Activated CD8-positive, alpha-beta T cell treated with anti-CD3 and anti-CD28 coated beads for 36 hours (primary cell): ENCODE measurements at places on chromosomes 6 and 20. TPM values are rescaled to one million over a fixed set of nuclear protein-coding genes. Genes with fewer than 3 reads are reported as not detected.

The FANCE gene
- total RNA-seq = 19.4 TPM

The ARMC2 gene
- total RNA-seq = 4.6 TPM

The PPP1R3G gene
- total RNA-seq = 0.16 TPM

GRCh38 chr6:37631295-37631694, 66.4 kb downstream of the MDGA1 start:
- no peak for DNase-seq

The UNC5CL gene
- total RNA-seq = 2.3 TPM

- no peak for DNase-seq
Measured at GRCh38 chr20:61437280-61438206, 185.5 kb downstream of the CDH4 start.

The NINL gene
- 4.1 TPM for total RNA-seq

DNA sequence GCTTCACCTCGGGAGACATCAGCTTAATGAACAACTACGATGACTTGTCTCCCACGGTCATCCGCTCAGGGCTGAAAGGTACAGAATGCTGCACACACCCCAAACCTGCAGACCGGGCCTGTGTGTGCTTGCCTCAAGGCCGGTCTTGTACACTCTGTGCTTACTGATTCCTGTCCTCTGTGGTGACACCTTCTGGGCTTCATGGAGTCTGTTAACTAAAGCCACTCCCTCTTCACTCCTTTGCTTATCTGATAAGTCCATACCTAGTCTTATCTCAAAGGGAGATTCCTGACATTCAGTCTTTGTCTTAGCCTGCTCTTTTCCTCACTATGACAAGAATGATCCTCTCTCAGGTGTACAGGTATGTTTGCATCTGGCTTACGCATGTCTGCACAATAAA, 107.7 kb upstream of the TMEM181 start:
- DNase-seq = no peak

- peak; percentile 35 for DNase-seq
Measured at GRCh38 chr6:96391776-96392360, 129.7 kb upstream of the UFL1 start.

DNA sequence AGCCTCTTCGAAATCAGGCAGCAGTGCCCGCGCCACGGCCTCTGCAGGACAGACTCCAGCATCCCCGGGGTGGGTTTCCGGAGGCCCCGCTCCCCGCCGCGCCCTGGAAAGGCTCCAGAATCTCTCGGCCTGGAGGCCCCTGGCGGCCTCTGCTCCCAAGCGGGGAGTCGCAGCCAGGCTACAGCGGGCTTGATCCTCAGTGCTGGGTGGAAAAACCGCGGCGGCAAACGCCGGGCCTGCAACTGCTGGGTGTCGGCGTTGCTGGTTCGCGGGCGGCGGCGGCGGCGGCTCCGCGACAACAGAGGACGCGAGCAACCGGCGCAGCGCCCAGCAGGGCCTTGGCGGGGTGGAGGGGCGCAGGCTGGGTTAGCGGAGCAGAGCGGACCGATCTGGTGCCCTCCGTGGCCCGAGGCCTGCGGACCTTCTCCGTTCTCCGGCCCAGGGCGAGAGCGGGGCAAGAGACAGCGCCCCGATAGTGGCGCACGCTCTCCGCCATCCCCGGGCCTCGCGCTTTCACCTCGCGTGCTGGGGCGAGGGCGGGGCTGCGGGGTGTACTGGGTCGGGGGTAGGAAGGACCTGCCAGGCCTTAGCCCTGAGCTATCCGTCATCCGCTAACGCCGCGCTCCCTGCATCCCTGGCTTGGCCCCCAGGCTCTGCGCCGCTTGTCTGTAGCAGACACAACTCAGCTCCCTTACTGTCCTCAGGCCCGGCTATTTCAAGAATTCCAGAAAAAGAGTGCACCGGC, 3.4 kb upstream of the ZNF292 start:
- DNase-seq = peak; percentile 78

The MROH8 gene
- total RNA-seq = 2.1 TPM

DNA sequence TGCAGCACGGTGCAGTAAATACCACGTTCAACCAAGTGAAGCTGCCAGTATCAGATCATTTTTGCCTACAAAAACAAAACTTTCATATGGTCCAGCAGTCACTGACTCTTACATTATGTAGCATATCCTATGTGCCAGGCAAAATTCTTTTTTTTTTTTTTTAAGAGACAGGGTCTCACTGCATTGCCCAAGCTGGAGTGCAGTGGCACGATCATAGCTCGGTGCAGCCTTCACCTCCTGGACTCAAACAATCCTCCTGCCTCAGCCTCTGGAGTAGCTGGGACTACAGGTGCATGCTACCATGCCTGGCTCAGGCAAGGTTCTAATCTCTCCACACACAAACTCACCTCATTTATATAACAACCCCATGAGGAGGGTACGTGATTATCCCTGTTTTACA, 208.6 kb upstream of the JARID2 start:
- no peak for DNase-seq

DNA sequence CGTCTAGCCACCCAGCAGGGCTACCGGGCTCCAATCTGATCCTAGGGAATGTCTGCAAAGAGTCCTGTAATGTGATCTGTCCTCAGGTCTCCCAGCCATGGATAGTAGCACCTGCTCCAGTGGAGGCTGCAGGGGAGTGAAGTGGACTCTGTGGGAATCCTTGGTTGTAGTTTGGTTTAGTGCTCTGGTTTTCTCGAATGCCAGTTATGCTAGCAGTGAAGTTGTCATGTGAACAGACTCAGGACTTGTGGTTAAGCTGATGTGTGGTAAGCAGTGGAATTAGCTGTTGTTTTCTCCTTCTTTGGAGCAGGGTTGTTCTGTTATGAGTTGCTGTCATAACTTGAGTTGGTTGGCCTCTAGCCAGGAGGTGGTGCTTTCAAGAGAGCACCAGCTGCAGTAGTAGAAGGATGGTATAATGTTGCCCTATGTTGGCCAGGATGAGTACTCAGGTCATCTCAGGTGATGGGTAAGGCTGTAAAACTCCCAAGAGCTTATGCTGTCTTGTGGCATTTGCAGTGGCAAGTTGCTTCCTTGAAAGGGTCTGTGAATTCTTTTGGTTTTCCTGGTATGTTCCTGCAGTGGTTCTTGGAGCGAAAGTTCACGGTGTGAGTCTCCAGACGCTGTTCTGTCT, 390.2 kb downstream of the UTRN start:
- DNase-seq = peak; percentile 66

The NSFL1C gene
- 67.9 TPM for total RNA-seq

The POU3F2 gene
- total RNA-seq = not detected

The SLC32A1 gene
- not detected for total RNA-seq

The ZNF343 gene
- 8.5 TPM for total RNA-seq

DNA sequence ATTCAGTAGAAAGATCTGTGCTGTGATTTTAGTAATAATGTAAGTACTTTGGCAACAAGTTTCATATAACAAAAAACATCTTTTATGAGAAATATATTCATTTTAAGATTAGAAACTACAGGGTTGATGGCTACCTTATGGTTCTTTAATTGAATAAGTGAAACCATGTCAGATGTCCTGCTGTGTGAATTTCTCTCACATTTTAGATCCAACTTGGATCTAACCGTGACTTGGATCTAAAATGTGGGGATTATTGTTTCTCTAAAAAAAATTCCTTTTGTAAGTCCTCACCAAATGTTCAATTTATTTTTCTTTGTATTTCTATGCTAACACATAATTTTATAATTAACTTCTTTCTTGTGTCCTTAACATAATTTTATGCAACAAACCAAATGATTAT, 30.4 kb downstream of the ZC2HC1B start:
- DNase-seq = no peak

DNA sequence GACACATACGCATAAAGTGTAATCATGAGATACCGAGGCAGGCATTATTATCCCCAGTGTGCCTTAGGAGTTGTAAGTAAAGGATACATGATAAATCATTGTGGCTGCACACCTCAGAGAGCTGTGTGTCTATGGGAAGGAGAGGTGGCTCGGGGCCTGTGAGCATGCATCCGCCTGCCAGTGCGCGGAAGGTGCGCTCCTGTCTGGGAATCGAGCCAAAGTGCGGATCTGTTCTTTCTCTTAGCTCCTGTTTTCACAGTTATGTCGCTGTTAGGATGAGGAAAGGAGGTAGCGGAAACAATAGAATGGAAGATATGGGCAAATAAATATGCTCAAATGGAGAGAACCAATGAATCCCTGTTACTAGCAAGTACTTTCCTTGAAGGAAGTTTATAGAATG, 98.0 kb downstream of the ANKRD6 start:
- DNase-seq = no peak

The DEFB127 gene
- total RNA-seq = not detected

GRCh38 chr6:149016716-149017115, 269.9 kb downstream of the UST start:
- DNase-seq = no peak

GRCh38 chr6:148311966-148312669, 30.5 kb upstream of the SASH1 start:
- no peak for DNase-seq

DNA sequence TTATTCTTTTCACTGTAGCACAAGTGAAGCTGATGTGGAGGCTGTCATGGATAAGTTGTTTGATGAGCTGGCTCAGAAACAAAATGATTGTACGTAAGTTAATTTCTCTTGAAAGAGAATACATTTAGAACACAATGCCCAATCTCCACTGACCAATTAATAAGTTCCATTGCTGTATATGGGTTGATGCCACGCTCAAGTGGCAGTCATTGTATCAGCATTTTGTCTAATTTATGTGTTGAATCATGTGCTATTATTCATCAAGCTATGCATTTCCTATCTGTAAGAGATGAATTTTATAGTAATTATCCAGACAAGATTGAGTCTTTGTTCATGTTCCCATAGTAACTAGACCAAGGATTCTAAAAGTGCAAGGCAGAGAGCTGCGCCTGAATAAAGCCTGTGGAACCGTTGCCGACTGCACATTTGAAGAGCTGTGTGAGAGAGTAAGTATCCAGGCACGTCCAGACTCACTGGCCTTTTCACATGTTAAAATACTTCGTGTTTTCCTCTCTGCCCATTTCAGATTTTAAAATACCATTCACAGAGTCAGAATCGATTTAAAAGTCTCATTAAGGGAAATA, 83.8 kb upstream of the FOXO3 start:
- no peak for DNase-seq

GRCh38 chr6:111741177-111741952, 131.9 kb downstream of the FYN start:
- no peak for DNase-seq

- peak; percentile 14 for DNase-seq
Measured at GRCh38 chr6:169738204-169738975, 13.0 kb downstream of the DYNLT2 start.

DNA sequence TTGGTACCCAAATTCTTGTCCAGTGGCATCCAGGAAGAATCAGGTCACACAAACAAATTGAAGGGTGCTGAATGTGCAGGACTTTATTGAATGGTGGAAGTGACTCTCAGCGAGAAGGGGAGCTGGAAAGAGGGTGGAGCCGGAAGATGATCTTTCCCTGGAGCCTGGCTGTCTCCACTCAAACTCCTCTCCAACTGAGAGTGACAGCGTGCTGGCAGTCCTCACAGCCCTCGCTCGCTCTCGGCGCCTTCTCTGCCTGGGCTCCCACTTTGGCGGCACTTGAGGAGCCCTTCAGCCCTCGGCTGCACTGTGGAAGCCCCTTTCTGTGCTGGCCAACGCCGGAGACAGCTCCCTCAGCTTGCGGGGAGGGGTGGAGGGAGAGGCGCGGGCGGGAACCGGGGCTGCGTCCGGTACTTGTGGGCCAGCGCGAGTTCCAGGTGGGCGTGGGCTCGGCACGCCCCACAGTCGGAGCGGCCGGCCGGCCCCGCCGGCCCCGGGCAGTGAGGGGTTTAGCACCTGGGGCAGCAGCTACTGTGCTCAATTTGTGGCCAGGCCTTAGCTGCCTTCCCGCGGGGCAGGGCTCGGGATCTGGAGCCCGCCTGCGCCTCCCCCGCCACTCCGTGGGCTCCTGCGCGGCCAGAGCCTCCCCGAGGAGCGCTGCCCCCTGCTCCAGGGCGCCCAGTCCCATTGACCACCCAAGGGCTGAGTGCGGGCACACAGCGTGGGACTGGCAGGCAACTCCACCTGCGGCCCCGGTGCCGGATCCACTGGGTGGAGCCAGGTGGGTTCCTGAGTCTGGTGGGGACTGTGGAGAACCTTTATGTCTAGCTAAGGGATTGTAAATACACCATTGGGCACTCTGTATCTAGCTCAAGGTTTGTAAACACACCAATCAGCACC, 26.7 kb upstream of the MBOAT1 start:
- DNase-seq = no peak

DNA sequence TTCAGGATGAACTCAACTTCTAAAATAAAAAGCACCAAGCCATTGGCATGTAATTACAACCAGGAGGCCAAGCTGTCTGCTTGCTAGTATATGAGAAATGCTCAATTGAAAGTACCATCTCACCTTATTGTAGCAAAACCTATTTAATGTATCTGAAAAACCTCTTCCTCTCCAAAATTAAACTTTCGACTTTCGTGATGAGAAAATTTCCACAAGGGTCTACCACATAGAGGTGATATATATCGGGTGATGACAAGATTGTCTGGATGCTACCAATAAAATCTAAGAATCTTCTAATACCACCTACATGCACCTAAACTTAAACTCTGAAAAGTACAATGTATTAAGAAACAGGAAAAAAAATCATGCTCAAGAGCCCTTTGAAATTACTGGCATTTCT, 74.2 kb downstream of the ATXN1 start:
- DNase-seq = no peak

DNA sequence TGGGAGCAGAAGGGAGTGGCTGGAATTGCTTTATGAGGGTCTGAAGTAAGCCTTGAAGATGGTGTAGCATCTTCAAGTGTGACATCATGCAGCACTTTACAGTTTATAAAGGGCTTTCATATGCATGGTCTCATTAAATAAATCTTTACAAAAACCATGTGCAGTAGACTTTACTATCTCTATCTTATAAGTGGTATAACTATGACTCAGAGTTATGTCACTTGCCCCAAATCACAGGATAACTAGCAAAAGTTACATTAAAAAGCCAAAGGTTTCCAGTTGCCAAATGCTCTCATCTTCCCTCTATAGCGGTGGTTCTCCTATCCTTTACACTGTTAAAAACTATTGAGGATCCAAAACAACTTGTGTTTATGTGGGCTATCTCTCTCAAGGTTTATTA, 687.7 kb upstream of the MARCKS start:
- no peak for DNase-seq

GRCh38 chr20:62355878-62356588, 11.1 kb downstream of the LAMA5 start:
- no peak for DNase-seq

The ZMYND8 gene
- 31.9 TPM for total RNA-seq

DNA sequence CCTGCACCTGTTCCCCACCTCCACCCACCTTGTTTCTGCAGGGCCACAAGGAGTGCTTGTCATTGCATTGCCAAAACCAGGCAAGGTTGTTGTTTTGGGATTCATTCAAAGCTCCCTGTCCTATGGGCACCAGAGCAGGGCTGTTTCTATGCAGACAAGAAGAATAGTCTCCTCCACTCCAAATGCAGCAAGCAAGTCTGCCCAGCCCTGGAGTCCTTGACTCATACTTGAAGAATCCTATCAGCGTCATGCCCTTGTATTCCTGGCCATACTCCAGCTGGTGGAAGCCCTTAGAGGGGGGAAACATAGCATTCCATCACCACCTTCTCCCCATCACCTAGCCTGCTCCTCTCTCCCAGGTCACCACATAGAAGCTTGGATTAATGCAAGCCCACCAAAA, 145.3 kb upstream of the ECI2 start:
- no peak for DNase-seq
